Activated gamma-delta T cell treated with anti-CD3 and anti-CD28 coated beads, Interleukin-2, amount 50 U/mL, for 16 hours (primary cell): ENCODE measurements at places on chromosomes 3 and 15.

- DNase-seq = no peak
Measured at GRCh38 chr15:97425596-97425995, 534.9 kb upstream of the ARRDC4 start.

- no peak for DNase-seq
Measured at GRCh38 chr3:197171481-197172067, 126.8 kb downstream of the DLG1 start.

DNA sequence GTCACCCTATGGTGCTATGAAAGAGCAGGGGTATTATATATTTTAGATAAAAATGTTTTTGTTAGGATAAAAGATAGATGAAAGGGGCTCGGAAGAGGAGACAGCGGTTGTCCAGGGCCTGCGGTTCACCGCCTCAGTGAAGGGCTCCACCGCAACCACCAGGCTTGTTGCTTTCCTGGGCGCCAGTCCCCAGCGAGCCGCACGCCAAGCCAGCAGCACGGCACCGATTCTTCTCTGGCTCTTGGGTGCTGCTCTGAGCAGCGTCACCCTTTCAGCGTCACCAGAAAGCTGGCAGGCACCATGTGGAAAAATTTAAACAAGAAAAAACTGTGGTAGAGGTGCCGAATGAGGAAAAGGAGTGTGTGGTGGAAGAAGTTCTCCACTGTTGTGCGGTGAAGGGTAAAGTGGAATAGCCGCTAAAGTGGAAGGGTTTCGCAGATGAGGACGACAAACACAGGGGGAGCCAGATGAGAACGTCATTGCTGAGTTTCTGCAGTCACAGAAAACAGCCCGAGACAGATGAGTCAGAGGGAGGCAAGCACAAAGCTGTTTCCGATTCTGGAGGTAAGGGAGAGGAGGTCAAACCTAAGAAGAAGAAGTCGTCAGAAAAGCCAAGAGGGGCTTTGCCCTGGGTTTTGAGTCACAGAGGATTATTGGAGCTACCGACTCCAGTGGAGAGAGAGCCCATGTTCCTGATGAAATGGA is 569.2 kb downstream of the ZBBX start:
- no peak for DNase-seq

DNA sequence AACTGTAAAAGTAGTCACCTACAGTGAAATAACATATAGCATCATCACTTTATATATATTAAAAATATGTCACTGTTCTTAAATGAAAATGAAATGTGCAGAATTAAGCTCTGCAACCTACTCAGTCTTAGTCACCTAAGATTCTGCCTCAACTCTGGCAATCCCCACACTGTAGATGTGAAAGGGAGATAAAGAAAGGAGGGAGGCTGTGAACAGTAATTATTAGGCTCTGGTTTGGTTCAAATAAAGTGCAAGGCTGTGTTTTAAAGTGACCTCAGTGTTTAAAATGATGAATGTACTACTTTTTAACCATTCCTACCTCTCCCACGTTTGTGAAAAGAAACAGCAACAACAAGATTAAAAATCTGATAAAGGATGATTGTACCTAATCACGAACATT is 72.2 kb downstream of the ATP8B4 start:
- no peak for DNase-seq

DNA sequence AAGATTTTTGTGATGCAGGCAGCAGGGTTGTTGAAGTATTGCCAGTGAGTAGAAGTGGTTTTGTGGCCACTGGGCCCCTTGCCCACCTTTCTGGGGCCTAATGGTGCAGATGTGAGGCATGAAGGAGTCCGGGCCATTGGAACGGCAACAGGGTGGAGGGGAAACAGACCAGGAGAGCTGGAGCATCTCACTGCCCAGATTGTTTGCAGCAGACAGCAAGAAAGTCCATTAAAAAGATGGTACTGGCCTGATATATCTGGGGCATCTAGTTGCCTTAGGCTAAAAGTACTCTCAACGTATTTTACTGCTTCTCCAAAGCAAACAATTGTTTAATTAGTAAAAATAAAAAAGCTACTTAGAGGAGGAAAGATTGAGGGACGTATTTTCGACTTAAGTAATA is 298.4 kb downstream of the SATB1 start:
- DNase-seq = no peak

GRCh38 chr15:86237111-86237500 is 157.4 kb downstream of the AGBL1 start:
- no peak for DNase-seq

DNA sequence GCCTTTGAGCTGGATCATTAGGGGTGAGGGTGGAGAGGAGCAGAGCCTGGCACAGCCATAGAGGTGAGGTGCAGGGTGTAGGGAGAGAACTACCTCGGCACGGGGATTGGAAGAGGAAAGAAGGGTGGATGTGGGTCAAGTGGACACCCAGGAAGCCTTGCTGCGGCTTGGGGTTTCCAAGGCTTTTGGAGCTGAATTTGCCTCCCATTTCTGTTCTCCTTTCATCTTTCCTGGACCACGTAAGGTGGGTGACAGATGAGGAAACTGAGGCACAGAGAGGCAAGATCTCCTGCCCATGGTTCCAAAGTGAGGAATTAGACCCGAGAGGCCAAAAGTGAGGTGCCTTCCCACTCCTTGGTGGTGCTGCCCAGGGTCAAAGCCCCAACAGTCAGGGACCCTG is 35.4 kb upstream of the SFMBT1 start:
- no peak for DNase-seq

DNA sequence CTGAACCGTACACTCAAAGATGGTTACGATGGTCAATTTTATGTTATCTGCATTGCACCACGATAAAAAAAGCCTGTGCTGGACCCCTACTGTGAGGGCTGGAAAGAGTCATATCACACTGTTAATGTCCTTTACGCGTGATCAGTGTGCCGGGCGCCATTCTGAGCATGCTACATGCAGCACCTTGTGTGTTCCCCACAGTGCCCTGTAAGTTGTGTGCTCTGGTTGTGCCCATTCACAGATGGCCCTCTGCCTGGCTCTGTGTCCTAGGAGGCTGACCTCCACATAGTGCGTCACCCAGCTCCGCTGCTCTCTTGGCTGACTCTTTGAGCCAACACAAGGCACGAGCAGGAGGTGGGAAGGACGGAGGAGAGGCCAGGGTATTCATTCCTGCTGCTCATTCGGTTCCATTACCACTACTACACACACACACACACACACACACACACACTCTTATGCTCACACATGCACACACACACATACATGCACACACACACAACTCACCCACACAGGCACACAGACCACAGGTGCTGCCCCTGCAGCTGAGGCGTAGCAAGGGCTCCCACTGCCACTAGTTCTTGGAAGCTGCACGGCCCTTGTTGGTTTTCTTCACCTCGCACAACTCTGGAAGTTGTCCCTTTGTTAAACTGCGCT is 129.6 kb upstream of the IQSEC1 start:
- DNase-seq = no peak

GRCh38 chr15:37813306-37813705 is 121.1 kb upstream of the TMCO5A start:
- DNase-seq = no peak
